A172 (cell line): ENCODE measurements at places on chromosomes 4 and X. TPM values are rescaled to one million over a fixed set of nuclear protein-coding genes. Genes with fewer than 3 reads are reported as not detected.

FOXP3 gene
- total RNA-seq, result not detected in 2 replicates

ART3 gene
- total RNA-seq, result not detected in 2 replicates

CMC4 gene
- total RNA-seq, result 25.6 and 38.7 TPM in 2 replicates

PARM1 gene
- not detected in 2 replicates for total RNA-seq

ADGRG2 gene
- total RNA-seq, result 5.8 and 6.5 TPM in 2 replicates

KLHL15 gene
- total RNA-seq, result 10.9 and 13.1 TPM in 2 replicates
